ENCODE measurements at places on chromosomes 12 and 14. TPM values are rescaled to one million over a fixed set of nuclear protein-coding genes. Genes with fewer than 3 reads are reported as not detected.
A peak's percentile ranks its signal among the peaks of the same experiment; 100 is the strongest.

GRCh38 chr14:71508901-71509300 is 423.3 kb upstream of the RGS6 start:
- DNase-seq: no peak

STYX gene
- 4.3 TPM for polyA plus RNA-seq

DNA sequence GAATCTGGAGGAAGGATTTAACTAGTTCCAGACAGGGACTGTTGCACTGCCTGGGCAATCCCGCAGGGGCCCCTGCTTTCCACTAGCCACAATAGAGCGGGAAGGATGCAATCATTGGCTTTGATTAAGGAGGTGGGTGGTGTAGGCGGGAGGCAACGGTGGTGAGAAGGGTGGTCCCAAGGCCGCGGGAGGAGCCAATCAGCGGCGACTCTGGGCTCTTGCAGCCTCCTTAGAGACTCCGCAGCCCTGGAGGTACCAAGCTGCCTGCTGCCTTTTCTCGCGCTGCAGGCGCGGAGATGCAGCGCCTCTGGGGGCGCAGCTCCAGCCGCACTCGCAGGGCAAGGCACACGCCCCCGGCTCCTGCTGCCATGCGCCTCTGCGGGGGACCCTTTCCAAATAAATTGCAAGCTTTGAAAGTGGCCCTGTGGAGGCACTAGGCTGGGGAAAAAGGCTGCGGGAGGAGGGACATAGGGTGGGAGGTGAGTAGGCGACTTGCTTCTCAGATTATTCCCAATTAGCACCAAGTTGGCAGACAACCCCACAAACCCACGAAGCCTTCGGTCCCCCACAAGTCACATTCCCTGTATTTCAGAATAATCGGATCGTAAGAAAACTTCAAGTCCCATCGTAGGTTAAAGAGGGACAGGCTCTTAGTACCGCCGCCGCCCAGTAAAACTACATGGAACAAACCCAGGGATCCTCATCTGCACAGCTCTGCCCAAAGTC is 858 bp upstream of the KCNA1 start:
- peak; percentile 52 for DNase-seq

DNA sequence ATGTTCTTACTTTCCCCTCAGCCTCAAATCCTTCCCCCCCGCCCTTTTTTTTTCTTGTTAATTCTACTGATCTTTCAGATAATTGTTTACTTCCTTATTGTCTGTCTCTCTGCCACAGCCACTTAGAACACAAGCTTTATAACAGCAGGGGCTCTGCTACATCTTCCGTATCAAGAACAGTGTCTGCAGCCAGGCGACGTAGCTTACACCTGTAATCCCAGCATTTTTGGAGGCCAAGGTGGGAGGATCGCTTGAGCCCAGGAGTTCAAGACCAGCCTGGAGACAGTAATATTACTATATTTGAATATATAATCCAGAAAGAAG is 5.4 kb downstream of the SOS2 start:
- DNase-seq: no peak

SMIM41 gene
- polyA plus RNA-seq: not detected
